ENCODE measurements at places on chromosomes 12 and 14. TPM values are rescaled to one million over a fixed set of nuclear protein-coding genes. Genes with fewer than 3 reads are reported as not detected.
A peak's percentile ranks its signal among the peaks of the same experiment; 100 is the strongest.

GRCh38 chr12:110286623-110287022, 5.6 kb downstream of the ATP2A2 start:
- H3K36me3 ChIP-seq, result peaks cover 7% of the 10 kb centered on the region
- no peaks in the 10 kb centered on the region for H3K27me3 ChIP-seq
- H3K4me3 ChIP-seq, result no peak overlapping the region
- H3K27ac ChIP-seq, result no peak overlapping the region
- peaks cover 81% of the 10 kb centered on the region for H3K4me1 ChIP-seq

GRCh38 chr14:74364271-74364880, 16.1 kb downstream of the VRTN start:
- H3K27me3 ChIP-seq, result peaks cover 5% of the 10 kb centered on the region
- no peak for DNase-seq
- H3K36me3 ChIP-seq, result no peaks in the 10 kb centered on the region
- no peak overlapping the region for H3K27ac ChIP-seq

GRCh38 chr14:31877255-31877798, 199.8 kb upstream of the ARHGAP5 start:
- no peaks in the 10 kb centered on the region for H3K27me3 ChIP-seq
- no peak overlapping the region for H3K27ac ChIP-seq
- DNase-seq, result no peak
- H3K4me1 ChIP-seq, result no peaks in the 10 kb centered on the region
- no peaks in the 10 kb centered on the region for H3K36me3 ChIP-seq

- H3K4me1 ChIP-seq, result no peaks in the 10 kb centered on the region
- H3K4me3 ChIP-seq, result no peak overlapping the region
- H3K27me3 ChIP-seq, result no peaks in the 10 kb centered on the region
- no peak overlapping the region for H3K27ac ChIP-seq
- DNase-seq, result no peak
These were observed 128.9 kb downstream of the FOXA1 start for GRCh38 chr14:37466003-37466622.

- no peak overlapping the region for H3K27ac ChIP-seq
- H3K4me1 ChIP-seq, result peaks cover 35% of the 10 kb centered on the region
- no peaks in the 10 kb centered on the region for H3K27me3 ChIP-seq
- no peak overlapping the region for H3K4me3 ChIP-seq
- no peak for DNase-seq
These were observed 82.8 kb downstream of the B4GALNT3 start for GRCh38 chr12:542395-543113.

DNA sequence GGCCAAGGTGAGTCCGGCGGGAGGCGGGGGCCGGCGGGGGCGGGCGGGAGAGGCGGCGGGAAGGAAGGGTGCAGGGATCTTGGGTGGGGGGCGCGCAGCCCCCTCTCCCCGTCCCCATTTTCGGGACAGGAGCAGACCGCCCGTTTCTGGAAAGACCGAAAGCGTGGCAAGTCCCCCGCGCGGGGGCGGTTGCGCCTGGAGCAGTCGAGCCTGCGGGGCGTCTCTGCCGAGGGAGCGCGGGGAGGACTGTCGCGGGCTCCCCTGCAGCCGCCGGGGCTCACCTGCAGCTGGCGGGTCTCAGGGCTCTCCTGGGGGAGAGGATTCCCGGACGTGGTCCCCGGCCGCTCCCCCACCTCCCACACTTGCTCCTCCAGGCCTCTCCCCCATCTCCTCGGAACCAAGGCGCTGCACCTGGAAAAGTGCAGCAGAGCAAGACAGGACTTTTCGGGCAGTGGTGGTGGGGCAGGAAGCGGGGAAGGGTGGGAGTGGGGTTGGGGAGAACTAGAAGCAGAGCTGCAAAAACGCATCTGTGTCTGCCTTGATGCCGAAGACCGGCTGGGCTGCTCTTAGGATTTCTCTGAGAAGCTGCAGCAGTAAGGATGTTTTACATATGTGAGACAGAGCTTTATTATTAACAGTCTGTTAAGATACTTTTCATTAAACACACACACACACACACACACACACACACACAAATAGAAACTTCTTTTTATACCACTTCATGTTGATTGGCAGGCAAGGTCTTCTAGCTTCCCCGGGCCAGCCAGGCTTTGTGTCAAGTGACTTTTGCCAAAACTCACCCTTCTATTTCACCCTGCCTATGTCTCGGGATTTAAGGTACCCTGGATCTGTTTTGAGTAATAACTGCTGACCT, 677 bp downstream of the C12orf75 start:
- H3K36me3 ChIP-seq, result no peaks in the 10 kb centered on the region
- peak; percentile 42 for DNase-seq
- no peaks in the 10 kb centered on the region for H3K27me3 ChIP-seq
- H3K27ac ChIP-seq, result peak overlapping the region; percentile 72
- H3K4me1 ChIP-seq, result peaks cover 54% of the 10 kb centered on the region

DNA sequence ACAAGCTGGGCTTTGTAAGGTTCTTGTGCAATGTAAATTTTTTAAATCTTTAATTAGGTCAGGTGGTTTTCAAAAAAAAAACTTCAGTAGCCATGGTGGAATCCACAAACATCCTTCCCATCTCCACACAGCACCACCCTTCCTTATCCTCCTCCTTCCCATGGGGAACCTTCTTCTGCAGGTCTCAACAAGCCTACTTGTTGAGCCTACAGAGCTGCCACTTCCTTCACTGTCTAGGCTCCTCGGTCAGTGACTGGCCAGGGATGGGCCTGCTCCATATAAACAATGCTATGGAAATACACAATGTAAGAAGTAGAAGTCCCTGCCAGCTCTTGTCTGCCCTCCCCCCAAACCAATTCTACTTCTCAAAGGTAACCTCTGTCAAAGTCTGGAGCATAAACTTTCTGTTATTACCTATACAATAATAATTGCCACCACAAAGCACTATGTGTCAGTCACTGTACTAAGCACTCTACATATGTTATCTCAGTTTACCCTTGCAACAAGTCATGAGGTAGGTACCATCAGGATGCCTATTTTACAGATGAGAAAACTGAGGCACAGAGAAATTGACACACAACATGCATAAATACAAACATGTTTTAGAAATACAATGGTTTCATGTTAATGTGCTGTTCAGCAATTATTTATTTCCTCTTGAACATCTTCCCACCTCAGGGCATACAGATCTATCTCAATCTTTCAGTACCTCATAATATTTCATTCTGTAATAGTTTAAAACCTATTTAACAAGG, 17.4 kb downstream of the LIMA1 start:
- H3K4me1 ChIP-seq, result no peaks in the 10 kb centered on the region
- DNase-seq, result no peak
- H3K27me3 ChIP-seq, result no peaks in the 10 kb centered on the region
- H3K4me3 ChIP-seq, result no peak overlapping the region
- H3K27ac ChIP-seq, result no peak overlapping the region

DNA sequence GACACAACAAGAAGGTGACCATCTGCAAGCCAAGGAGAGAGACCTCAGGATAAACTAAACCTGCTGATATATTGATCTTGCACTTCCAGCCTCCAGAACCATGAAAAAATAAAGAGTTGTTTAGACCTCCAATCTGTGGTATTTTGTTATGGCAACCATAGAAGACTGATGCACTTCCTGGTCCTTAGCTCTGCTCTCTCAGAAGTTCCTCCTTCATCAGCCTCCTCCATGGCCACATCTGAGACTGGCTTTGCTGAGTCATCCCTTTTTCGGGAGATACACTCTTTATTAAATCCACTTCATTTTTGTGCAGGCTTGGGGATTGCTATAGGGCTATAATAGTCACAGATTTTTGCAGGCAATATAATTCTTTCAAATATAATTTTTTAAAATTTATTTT, 89.6 kb upstream of the ATF7IP start:
- H3K4me3 ChIP-seq, result no peak overlapping the region
- H3K27ac ChIP-seq, result no peak overlapping the region
- peaks cover 11% of the 10 kb centered on the region for H3K4me1 ChIP-seq
- DNase-seq, result no peak

- no peak overlapping the region for H3K4me3 ChIP-seq
- no peaks in the 10 kb centered on the region for H3K27me3 ChIP-seq
- H3K4me1 ChIP-seq, result no peaks in the 10 kb centered on the region
- no peak overlapping the region for H3K27ac ChIP-seq
- DNase-seq, result no peak
These were observed 175.8 kb upstream of the PRMT8 start for GRCh38 chr12:3315201-3315661.

DNA sequence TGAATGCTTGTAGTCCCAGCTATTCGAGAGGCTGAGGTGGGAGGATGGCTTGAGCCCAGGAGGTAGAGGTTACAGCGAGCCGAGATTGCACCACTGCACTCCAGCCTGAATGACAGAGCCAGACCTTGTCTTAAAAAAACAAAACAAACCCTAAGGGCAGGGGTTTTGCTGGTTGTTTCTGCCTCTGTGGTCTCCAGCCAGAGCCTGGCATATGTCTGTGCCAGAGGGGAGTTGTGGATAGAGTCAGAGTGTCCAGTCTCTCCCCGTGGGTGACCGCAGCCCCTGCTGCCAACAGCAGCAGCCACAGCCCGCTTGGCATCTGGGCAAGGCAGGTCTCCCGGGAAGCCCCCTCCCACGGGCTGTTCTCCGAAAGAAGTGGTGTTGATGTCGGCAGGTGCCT, 37.6 kb downstream of the MVK start:
- DNase-seq, result no peak
- H3K27me3 ChIP-seq, result peaks cover 8% of the 10 kb centered on the region
- H3K4me1 ChIP-seq, result no peaks in the 10 kb centered on the region
- no peaks in the 10 kb centered on the region for H3K36me3 ChIP-seq
- H3K27ac ChIP-seq, result no peak overlapping the region

DNA sequence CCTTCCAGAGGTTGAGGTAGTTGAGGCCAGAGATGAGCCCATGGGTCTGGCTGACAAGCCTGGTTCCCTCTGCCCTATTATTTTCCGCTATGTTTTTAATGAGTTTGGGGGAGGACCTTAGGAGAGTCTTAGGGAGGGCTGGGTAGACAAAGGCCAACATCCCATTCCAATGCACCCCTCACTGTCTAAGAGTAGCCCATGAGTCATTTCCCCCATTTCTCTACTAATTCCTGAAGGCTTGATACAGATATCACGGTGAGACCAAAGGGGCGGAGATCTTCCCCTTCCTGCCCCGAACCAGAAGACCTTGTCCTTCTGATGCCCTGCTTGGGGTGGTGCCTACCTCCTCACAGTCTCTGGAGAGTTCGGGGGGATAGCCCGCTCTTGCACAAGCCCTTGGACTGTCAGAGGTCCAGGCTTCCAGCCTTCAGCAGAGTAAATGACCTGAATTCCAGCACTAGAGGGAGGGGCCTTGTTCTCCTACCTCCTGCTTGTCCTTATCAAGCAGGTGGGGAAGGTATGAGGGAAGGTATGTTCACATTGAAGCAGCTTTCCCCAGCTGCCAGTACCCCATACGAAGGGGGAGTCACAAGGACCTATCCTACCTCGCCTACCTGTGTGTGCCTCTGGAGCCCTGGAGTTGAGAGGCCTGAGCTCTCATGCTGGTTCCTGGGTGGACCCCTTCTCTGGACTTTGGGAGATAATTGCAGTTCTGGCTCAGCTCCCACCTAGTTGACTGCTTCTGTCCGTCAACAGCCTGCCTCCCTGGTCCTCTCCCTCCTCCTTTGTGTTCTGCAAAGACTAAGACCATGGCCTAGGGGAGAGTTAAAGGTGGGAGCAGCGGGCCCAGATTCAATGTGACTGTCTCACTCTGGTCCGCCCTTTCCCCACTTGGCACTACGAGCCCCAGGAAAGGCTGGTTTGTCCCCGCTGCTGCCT, 3.7 kb downstream of the PSMB11 start:
- no peak overlapping the region for H3K4me3 ChIP-seq
- no peaks in the 10 kb centered on the region for H3K36me3 ChIP-seq
- no peaks in the 10 kb centered on the region for H3K4me1 ChIP-seq
- no peaks in the 10 kb centered on the region for H3K27me3 ChIP-seq

DNA sequence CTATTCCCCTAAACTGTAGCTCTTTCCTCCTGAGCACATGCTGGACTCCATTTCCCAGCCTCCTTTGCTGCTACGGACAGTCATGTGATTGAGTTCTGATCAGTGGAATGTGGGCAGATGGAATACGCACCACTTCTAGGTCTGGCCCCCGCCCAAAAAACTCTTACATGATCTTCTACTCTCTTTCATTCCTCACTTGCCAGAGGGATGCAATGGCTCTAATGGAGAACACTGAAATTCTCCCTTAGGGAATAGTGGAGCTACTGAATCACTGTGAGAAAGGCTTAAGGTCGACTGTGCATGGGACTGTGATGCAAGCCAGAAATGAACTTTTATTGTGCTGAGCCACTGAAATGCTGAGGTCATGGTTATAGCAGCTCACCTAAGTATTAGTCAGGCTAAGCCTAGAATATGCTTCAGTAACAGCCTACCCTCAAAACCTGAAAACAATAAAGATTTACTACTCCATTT, 13.0 kb upstream of the TMED2 start:
- H3K36me3 ChIP-seq, result no peaks in the 10 kb centered on the region
- no peaks in the 10 kb centered on the region for H3K4me1 ChIP-seq
- no peak overlapping the region for H3K4me3 ChIP-seq
- DNase-seq, result no peak

GRCh38 chr12:47317175-47317915, 237.6 kb upstream of the AMIGO2 start:
- H3K4me1 ChIP-seq, result peaks cover 38% of the 10 kb centered on the region
- DNase-seq, result no peak
- H3K27ac ChIP-seq, result no peak overlapping the region
- H3K4me3 ChIP-seq, result peak overlapping the region; percentile 29
- H3K27me3 ChIP-seq, result no peaks in the 10 kb centered on the region
- H3K36me3 ChIP-seq, result no peaks in the 10 kb centered on the region

GRCh38 chr12:11884706-11885105, 186.0 kb upstream of the BCL2L14 start:
- H3K4me1 ChIP-seq, result no peaks in the 10 kb centered on the region
- H3K36me3 ChIP-seq, result peaks cover 10% of the 10 kb centered on the region
- no peak overlapping the region for H3K27ac ChIP-seq
- no peak for DNase-seq
- H3K27me3 ChIP-seq, result no peaks in the 10 kb centered on the region

GRCh38 chr12:254039-254438, 8.6 kb downstream of the SLC6A13 start:
- no peak for DNase-seq
- no peak overlapping the region for H3K4me3 ChIP-seq
- no peaks in the 10 kb centered on the region for H3K27me3 ChIP-seq
- H3K4me1 ChIP-seq, result no peaks in the 10 kb centered on the region

Gene PRPH
- polyA plus RNA-seq, result not detected

Gene HOXC5
- not detected for polyA plus RNA-seq

Gene ANKRD33
- not detected for polyA plus RNA-seq

Gene CCDC38
- polyA plus RNA-seq, result 0.09 TPM

Gene KRT71
- not detected for polyA plus RNA-seq

Gene PPP1R36
- 0.49 TPM for polyA plus RNA-seq

Gene RASSF8
- not detected for polyA plus RNA-seq

Gene SLC25A21
- not detected for polyA plus RNA-seq

Gene LHX5
- not detected for polyA plus RNA-seq

Gene SERPINA5
- polyA plus RNA-seq, result not detected

Gene PLEKHG7
- polyA plus RNA-seq, result 0.16 TPM

Gene EPYC
- polyA plus RNA-seq, result not detected

Measured in CD4-positive, alpha-beta memory T cell (primary cell).